ENCODE measurements at places on chromosomes 1 and 21. TPM values are rescaled to one million over a fixed set of nuclear protein-coding genes. Genes with fewer than 3 reads are reported as not detected.

DNA sequence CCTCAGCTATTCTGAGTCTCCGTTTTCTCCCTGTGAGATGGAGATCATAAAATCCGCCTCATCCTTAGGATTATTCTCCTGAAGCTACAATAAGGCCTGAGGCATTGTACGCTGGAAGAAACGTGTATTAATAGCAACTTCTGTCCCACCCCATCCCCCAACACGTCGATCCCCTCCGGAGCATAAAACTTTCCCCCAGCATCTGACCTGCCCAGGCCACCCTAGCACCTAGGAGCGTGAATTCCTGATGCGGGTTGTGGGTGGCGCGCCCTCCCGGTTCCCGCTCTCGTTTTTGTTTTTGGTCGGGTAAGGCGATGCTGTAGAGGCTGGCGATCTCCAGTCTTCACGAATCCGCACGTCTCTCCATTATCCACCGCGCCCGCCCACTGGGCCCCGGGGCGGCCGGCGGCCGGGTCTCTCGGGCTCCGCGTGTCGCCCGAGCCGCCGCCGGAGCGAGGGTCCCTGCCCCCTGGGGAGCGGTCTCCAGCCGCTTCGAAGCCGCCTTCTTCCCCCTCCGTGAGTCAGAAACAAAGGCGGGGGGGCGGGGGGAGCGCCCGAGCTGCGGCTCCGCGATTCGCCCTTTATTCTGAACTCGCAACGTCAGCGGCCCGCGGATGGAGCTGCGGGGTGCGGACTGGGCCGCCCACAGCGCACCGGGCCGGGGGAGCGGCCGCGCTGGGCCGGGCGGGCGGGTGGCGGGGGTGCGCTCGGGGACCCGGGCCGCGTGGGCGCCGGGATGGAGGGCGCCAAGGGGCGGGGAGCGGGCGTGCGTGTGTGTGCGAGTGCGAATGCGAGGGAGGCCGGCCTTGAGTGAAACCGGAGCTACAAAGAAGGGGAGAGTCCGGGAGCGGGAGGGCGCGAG lies at the start of gene PLEKHO1:
Gene PLEKHO1, plus strand, starts transcription at position 646 of the 862 bp plus-strand sequence. CDS start 342 bp downstream, outside the sequence.
- DNase-seq = no peak

DNA sequence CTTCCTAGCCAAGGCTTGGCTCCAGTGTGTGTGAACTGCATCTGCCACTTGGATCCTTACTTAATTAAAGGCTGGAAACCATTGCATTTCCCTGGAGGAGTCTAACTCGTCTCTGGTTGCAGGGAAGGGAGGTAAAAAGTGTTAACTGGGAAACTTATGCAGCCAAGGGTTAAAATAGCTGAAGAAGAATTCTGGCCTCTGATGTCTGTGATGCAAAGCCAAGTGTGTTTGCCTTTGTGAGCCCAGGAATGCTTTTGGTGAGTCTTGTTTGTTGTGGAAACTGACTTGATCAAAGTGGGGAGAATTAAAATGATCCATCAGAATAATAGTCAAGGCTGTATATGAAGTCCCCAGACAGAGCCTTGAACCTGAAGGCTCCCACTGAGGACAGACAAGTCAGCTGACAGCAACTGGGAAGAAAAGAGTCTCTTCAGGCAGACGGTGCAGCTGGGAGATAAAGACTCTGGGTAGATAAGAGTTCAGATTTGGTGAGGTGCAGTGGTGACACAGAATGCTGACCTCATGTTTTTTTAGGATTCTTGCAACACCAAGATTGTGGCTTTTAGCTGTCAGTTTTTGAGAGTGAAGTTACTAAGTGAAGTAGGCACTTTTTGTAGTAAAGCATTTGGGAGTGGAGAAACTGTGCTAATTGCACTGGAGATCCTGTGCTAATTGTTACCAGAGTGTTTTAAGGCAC lies 59.5 kb upstream of the WLS start:
- DNase-seq = no peak

DNA sequence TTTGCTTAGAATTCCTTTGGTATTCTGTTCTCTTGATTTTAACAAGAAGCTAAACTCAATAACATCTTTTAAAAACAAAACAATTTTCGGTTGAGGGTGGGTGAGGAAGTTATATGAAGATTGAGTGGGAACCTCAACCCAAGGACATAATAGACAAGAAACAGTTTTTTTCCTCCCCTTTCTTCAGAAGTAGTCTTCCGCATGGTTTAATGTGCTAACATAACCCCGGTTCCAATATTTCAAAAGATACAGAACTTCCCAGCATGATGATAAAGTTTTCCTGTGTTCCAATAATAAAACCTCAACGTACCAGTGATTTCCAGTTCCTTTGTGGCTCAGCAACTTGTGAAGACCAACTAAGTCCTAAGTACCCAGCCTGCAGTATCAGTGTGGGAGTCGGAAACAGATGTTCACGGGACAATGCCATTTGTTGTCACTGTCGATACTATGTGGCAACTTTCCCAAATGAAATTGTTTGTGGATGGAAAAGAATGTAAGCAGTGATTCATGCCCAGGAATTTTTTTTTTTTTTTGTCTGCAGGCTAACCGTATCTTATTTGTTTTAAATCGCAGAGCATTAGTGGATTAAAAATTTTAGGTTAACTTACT lies 48.5 kb downstream of the NR5A2 start:
- no peak for DNase-seq

- no peak for DNase-seq
Observed at GRCh38 chr1:44575396-44575795, 98.9 kb downstream of the TMEM53 start.

- no peak for DNase-seq
Observed at GRCh38 chr1:15384301-15384901, 25.3 kb upstream of the EFHD2 start.

- DNase-seq = no peak
Observed at GRCh38 chr1:248596615-248597014, 885 bp downstream of the OR2T10 start.

DNA sequence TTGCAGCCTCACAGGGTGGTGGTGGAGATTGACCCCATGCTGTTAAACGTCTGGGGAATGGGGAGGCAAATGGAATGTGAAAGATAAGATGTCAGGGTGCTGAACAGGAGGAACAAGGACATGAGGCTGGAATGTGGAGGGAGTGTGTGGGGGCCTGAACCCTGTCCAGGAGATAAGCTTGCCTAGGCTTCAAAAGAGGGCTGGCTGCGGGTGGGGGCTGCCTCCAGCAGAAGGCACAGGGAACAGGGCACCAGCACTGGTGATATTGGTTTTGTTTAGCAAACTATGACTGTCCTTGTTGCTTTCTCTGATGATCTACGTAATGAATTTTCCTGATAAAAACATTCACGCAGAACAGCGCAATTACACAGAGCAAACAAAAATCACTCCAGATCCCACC lies 52.4 kb upstream of the LRP8 start:
- no peak for DNase-seq

- no peak for DNase-seq
Observed at GRCh38 chr21:16407403-16408240, 677.8 kb downstream of the USP25 start.

DNA sequence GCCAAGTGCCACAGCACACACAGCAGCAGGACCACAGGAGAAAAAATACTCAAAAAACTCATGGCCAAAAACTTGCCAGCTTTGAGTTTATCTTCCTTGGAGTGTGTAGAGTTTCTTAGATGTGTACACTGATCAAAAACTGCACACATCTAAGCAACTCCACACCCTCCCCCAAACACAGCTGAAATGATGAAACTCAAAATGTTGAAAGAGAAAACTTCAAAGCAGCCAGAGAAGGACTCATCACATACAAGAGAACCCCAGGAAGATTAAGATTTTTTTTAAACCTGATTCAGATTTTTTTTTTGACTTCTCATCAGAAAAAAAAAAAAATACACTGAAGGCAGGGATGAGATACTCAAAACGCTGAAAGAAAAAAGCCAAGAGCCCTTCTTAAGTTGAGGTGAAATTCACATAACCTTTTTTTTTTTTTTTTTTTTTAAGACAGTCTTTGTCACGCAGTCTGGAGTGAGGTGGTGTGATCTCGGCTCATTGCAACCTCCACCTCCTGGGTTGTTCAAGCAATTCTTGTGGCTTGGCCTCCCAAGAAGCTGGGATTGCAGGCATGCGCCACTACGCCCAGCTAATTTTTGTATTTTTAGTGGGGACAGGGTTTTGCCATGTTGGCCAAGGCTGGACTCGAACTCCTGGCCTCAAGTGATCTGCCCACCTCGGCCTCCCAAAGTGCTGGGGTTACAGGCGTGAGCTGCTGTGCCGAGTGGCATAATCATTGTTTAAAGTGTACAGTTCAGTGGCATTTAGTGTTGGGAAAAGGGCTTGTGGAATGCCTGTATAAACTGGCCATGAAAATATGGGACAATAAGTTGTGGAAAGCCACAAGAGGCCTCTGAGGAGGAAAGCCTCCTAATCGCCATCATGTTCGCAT lies 20.9 kb upstream of the PDXK start:
- DNase-seq = no peak

DNA sequence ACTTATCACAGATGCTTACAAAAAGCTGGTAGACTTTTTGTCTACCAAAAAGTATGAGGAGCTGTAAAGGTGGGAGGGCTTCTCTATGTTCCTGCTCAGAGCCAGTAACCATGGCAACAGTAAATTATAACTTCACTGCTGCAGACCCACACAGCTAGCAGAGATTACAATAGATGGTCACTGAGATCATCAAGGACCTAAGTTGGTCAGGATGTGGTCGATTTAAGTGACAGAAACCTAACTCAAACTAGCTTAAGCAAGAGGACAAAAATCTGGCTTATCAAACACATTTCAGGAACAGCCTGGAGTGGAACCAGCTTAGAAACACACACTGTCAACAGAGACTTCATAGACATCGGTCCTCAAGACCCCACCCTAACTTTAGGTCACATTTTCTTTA lies 113.4 kb upstream of the ATP1A1 start:
- no peak for DNase-seq

RAB42 gene
- 3.2 TPM for polyA plus RNA-seq

- DNase-seq = no peak
Observed at GRCh38 chr1:51517361-51518032, 1.6 kb downstream of the EPS15 start.

DNA sequence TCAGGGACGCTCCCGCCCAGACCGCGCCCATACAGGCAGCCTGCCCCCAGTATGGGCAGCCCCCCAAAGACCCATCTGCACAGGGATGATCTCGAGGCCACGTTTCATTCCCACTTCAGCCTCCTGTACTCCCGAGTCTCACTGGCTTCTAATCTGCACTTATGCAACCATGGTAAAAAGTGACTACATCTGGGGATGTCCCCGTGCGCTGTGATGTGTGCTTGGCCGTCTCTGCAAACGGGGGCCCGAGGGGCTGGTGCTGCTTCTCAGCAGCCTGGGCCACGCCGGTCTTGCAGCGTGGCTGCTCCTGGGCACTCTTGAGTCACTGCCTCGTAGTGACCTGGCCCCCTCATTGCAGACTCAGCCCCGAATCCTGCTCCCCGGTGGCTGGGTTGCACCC lies 17.4 kb upstream of the PLCH2 start:
- DNase-seq = no peak

DNA sequence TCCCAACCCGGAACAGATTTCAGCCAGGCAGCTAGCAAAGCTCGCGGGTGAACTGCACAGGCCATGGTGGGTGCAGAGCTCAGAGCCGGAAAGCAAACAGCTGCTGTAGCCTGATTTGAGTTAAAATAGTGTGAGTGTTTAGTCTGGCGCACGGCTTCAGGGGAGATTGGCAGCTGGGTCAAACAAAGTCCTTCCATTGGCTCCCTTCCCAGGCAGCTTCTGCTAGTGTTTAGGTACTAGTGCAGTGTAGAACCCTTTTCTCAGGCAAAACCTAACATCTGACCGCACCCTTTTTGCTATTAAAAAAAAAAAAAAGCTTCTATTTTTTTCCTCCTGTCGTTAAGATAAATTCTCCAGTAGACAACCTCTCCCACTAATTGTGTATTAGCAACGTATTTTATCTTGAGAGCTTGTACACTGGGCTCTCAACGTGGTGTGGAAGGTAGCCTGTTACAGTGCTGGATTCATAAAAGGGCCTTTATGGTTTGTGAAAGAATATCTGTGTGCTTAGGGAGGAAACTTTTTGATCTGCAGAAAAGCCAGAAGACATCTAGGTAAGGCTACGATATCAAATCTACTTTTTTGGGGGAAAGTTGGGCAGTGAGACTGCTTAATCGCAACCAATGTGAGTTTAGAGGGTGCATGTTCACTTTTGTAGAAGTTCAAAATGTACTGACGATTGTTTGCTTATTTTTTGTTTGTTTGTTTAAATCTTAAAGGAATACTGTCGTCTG lies 689.6 kb downstream of the USP25 start:
- peak; percentile 74 for DNase-seq

- DNase-seq = no peak
Observed at GRCh38 chr1:150484431-150484830, 2.8 kb upstream of the TARS2 start.
